ENCODE measurements at places on chromosomes 16 and 17. TPM values are rescaled to one million over a fixed set of nuclear protein-coding genes. Genes with fewer than 3 reads are reported as not detected.

SLC6A4 gene
- not detected for total RNA-seq

COG8 gene
- 41.9 TPM for total RNA-seq

RGS11 gene
- not detected for total RNA-seq

KRT33B gene
- total RNA-seq: not detected

ADAMTS18 gene
- not detected for total RNA-seq

CORO6 gene
- total RNA-seq: 35.0 TPM

EVPLL gene
- total RNA-seq: 5.7 TPM

NPW gene
- 4.0 TPM for total RNA-seq

KRTAP4-1 gene
- not detected for total RNA-seq

PRSS53 gene
- total RNA-seq: 9.2 TPM

TMEM106A gene
- 8.3 TPM for total RNA-seq

CCL11 gene
- not detected for total RNA-seq

BIRC5 gene
- 91.0 TPM for total RNA-seq

RAMP2 gene
- not detected for total RNA-seq

KRT27 gene
- not detected for total RNA-seq

DNA sequence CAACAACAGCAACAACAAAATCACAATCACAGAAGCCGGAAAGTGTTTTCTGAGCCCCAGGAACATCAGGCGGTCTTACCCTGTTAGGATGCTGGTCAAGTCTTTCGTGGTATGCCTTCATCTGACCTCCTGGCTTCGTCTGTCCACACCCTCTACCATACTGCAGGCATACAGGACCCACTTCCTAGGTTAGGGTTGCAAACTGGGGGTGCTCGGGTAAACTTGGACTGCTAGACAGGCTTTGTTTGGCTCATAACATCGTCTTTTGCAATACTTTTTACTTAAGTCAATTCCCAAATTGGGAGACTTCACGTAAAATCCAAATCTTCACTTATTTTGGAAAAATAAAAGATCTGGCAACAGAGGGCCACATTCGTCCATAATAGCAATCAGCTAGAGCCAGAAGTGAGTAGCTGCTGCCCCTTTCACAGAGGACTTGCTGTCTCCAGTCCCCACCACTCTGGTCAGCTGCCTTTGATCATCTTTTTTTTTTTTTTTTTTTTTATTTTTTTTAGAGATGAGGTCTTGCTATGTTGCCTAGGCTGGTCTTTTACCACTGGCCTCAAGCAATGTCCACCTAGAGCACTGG is 30.0 kb downstream of the CHD9 start:
- H3K4me3 ChIP-seq: no peak overlapping the region
- H3K27me3 ChIP-seq: no peaks in the 10 kb centered on the region
- DNase-seq: no peak
- no peak overlapping the region for H3K27ac ChIP-seq
- H3K36me3 ChIP-seq: no peaks in the 10 kb centered on the region

- H3K4me1 ChIP-seq: peaks cover 22% of the 10 kb centered on the region
- H3K4me3 ChIP-seq: no peak overlapping the region
- H3K27me3 ChIP-seq: no peaks in the 10 kb centered on the region
- no peak for DNase-seq
- no peaks in the 10 kb centered on the region for H3K36me3 ChIP-seq
Measured at GRCh38 chr17:72430611-72431432, 310.0 kb downstream of the SOX9 start.

GRCh38 chr17:79042421-79043190 is 18.6 kb downstream of the C1QTNF1 start:
- H3K27me3 ChIP-seq: no peaks in the 10 kb centered on the region
- no peak overlapping the region for H3K4me3 ChIP-seq

- DNase-seq: no peak
- H3K27ac ChIP-seq: no peak overlapping the region
- H3K4me1 ChIP-seq: peaks cover 4% of the 10 kb centered on the region
- H3K36me3 ChIP-seq: no peaks in the 10 kb centered on the region
Measured at GRCh38 chr17:40563220-40564052, 1.8 kb downstream of the CCR7 start.

DNA sequence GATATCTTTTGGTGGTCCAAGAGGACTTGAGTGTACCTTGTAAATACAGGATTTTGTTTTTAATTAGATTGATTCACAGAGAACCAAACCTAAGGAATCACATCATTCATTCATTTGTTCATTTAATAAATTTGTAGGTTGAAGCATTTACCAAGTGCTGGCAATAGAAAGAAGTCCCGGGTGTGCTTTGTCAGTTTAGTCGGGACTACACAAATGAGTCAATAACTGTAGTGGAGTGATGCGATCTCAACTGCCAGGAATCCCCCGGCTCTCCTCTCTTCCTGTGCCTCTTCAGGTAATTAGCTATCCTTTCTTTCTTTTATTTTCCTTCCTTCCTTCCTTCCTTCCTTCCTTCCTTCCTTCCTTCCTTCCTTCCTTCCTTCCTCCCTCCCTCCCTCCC is 1.4 kb upstream of the WWOX start:
- peaks cover 23% of the 10 kb centered on the region for H3K27me3 ChIP-seq
- H3K27ac ChIP-seq: no peak overlapping the region
- no peak overlapping the region for H3K4me3 ChIP-seq
- peaks cover 11% of the 10 kb centered on the region for H3K4me1 ChIP-seq
- no peaks in the 10 kb centered on the region for H3K36me3 ChIP-seq

DNA sequence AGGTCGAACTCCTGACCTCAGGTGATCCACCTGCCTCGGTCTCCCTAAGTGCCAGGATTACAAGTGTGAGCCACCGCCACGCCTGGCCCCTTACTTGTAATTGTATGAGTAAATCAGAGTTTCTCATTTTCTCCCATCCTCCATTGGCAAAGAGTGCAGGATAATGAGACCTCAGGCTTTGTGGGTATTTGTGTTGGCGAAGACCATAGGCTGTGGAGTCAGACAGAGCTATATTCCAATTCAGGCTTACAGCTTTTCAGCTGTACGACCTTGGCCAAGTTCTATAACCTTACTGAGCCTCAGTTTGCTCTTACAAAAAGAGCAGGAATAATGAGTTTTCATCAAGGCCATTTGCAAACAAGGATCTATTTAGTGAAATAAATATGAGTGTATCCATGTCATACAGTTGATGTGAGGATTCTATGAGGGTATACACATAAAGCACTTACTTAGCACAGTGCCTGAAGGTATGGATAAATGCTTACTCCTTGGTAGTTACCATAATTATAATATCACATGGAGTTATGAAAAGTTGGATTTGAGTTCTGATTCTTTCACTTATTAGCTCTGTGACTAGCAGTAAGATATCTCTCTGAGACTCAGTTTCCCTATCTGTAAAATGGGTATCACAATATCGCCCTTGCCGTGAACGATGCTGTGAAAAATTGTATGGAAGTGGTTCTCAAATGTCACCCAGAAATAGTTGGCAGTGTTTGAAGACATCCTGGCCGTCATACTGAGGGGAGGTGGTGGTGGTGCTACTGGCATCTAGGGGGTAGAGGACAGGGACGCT is 25.6 kb upstream of the CPPED1 start:
- H3K36me3 ChIP-seq: no peaks in the 10 kb centered on the region
- no peak for DNase-seq
- no peak overlapping the region for H3K4me3 ChIP-seq
- no peak overlapping the region for H3K27ac ChIP-seq
- peaks cover 14% of the 10 kb centered on the region for H3K4me1 ChIP-seq

GRCh38 chr17:65446043-65446442 is 115.4 kb downstream of the AXIN2 start:
- H3K27me3 ChIP-seq: no peaks in the 10 kb centered on the region
- H3K36me3 ChIP-seq: no peaks in the 10 kb centered on the region

DNA sequence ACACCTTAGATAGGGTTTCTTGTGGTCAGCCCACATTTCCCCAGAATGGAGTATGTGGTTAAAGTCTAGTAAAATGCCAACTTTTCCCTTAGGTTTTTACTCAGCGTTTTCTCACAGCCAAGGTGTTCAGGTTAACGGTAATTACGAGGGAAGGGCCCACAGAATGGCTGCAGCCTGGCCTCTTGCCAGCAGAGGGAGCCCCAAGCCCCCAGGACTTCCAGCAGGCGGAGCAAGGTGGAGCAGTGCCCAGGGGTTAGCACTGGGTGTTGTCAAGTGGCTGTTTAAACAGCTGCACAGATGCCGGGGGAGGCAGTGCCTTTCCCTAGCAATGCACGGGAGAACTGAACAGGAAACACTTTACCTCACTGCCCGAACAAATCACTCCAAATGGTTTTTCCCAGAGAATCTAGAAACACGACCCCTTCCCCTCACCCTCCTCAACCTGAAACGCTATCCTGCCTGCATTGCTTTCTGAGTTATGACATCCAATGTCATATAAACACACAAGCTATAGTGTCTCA is 6.6 kb downstream of the PHB1 start:
- 0 out of 2 replicates have a peak, but pooled peaks cover under 1% of the 10 kb centered on the region for H3K4me1 ChIP-seq
- no peak overlapping the region for H3K27ac ChIP-seq
- no peaks in the 10 kb centered on the region for H3K27me3 ChIP-seq
- H3K36me3 ChIP-seq: peaks cover 39% of the 10 kb centered on the region
- peak; percentile 69 for DNase-seq
- no peak overlapping the region for H3K4me3 ChIP-seq

- H3K4me3 ChIP-seq: no peak overlapping the region
- no peaks in the 10 kb centered on the region for H3K36me3 ChIP-seq
Measured at GRCh38 chr16:53059672-53060071, 4.9 kb downstream of the CHD9 start.

DNA sequence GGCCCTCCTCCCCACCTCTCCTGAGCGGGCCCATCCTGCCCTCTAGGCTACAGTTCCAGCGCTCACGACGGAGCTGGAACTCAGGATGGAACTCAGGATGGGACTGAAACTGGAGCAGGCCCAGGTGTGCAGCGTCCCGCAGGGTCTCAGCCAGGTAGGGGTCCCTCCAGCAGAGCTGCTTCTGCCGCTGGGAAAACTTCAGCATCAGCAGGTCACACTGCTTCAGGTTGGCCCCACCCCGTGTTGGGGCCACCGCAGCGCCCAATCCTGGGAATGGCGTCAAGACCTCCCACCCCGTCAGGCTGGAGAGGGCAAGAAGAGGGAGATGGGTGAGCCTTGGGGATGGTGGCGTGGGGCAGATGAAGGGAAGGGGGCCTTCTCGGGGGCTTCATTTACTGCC is 62.6 kb upstream of the TMEM97 start:
- peaks cover 11% of the 10 kb centered on the region for H3K27me3 ChIP-seq
- H3K36me3 ChIP-seq: no peaks in the 10 kb centered on the region
- no peak for DNase-seq
- H3K4me1 ChIP-seq: peaks cover 11% of the 10 kb centered on the region

GRCh38 chr17:79728169-79728907 is 2.4 kb upstream of the ENPP7 start:
- no peaks in the 10 kb centered on the region for H3K27me3 ChIP-seq
- peak; percentile 70 for DNase-seq
- H3K4me1 ChIP-seq: no peaks in the 10 kb centered on the region
- H3K36me3 ChIP-seq: no peaks in the 10 kb centered on the region
- no peak overlapping the region for H3K27ac ChIP-seq
- no peak overlapping the region for H3K4me3 ChIP-seq

DNA sequence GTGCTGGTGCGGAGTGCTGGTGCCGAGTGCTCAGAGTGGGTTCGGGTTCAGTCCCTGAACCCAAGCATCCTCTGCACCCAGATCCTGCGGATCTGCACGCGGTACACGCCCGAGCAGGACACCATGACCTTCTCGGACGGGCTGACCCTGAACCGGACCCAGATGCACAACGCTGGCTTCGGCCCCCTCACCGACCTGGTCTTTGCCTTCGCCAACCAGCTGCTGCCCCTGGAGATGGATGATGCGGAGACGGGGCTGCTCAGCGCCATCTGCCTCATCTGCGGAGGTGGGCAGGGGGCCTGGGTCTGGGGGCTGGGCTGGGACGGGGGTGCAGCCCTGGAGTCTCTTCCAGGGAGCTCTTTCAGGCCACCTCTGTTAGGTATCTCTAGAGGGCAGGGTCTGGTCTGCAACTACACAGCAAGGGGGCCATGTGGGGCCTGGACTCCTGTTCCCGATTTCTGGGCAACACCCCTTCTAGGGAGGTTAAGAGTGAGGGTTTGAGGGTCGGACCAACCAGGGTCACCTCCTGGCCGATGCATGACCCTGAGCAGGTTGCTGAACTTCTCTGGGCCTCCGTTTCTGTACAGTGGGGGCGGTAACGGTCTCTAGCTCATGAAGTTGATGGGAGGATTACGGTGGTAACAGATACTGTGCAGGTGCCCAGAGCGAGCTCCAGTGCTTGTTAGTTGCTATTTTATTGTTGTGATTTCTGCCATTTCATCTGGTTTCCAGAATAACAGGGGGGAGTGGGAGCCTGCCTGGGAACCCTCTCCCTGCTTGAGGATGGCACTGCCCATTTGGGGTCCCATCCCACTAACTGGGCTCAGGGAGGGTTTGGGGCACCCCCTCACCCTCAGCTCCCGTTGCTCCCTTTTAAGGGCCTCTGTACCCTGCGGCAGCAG is 10.1 kb downstream of the GJD3 start:
- H3K4me1 ChIP-seq: peaks cover 23% of the 10 kb centered on the region
- H3K4me3 ChIP-seq: no peak overlapping the region
- no peaks in the 10 kb centered on the region for H3K36me3 ChIP-seq
- DNase-seq: no peak

DNA sequence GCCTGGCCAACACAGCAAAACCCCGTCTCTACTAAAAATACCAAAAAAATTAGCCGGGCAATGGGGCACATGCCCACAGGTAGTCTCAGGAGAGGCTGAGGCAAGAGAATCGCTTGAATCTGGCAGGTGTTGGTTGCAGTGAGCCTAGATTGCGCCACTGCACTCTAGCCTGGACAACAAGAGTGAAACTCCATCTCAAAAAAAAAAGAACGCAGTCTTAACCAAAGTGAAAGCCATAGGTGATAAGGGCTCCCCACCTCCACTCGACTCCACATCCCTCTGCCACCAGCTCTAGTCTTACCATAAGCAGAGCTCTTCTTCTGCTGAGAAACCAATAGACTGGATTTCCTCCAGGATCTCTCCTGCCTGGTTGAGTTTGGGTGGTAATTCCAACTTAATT is 266.0 kb downstream of the PHKB start:
- H3K4me3 ChIP-seq: no peak overlapping the region
- no peaks in the 10 kb centered on the region for H3K27me3 ChIP-seq
- no peak for DNase-seq
- H3K4me1 ChIP-seq: peaks cover 12% of the 10 kb centered on the region

DNA sequence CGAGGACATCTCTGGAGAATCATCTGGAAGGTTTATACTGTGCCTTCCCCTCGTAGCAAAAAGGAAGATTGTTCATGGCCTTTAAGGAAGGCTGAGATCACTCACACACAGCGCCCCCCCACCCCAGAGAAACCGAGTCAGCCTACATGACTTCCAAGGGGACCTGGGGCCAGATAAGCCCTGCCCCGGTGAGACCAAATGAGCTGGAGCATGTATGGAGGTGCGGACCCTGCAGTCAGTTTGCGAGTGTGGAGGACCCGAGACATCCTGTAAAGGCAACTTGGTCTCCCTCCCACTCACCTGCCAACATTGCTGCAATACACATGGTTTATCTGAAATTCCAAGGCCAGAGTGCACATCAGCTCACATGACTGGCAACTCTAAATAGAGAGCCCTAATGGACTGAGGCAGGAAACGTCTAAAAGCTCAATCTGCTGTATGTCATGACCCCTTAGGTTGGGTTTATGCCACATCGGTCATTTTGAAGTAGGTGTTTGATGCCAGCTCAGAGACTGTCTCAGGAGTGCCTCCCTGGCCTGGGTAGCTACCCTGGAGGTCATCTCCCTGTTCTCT is 233.6 kb downstream of the CPPED1 start:
- DNase-seq: no peak
- peaks cover 8% of the 10 kb centered on the region for H3K4me1 ChIP-seq
- H3K4me3 ChIP-seq: no peak overlapping the region
- H3K27me3 ChIP-seq: no peaks in the 10 kb centered on the region

GRCh38 chr16:48537275-48537674 is 72.7 kb downstream of the N4BP1 start:
- DNase-seq: no peak
- no peaks in the 10 kb centered on the region for H3K27me3 ChIP-seq
- no peak overlapping the region for H3K4me3 ChIP-seq
- H3K36me3 ChIP-seq: no peaks in the 10 kb centered on the region
- H3K4me1 ChIP-seq: no peaks in the 10 kb centered on the region

Measured in PC-9 (cell line).